Left lung (tissue), 14 donors: ENCODE measurements at places on chromosomes 1 and 21. TPM values are rescaled to one million over a fixed set of nuclear protein-coding genes. Genes with fewer than 3 reads are reported as not detected.

Gene HTR6
- total RNA-seq, result not detected

Gene BMP8A
- total RNA-seq, result 0.73 TPM

Gene SZT2
- total RNA-seq, result 40.1 TPM

Gene RHBG
- not detected for total RNA-seq

Gene SRSF4
- total RNA-seq, result 66.0 TPM

Gene LCE1E
- total RNA-seq, result not detected

Gene CA6
- total RNA-seq, result not detected

Gene B3GALT5
- 0.03 TPM for total RNA-seq

Gene CRB1
- total RNA-seq, result 0.09 TPM

Gene AMY1A
- total RNA-seq, result 2.5 TPM
